ENCODE measurements at places on chromosomes 4 and X.

DNA sequence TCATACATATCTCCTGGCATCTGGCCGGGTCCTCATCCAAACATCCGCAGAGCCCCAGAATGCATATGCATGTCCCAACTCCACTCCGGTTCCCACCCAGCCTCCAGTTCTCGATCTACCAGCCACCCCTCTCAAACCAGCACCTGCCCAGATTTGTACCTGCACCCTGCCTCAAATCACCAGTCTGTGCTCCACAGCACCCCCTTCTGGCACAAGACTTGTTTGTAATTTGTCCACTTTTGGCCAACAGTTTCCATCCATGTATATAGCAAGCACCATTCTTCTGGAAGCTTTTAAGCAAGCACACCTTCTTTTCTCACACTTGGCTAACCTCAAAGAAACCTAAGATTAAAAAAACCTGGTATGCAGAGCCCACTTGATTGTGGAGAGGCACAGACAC lies 644.1 kb downstream of the MID1IP1 start:
- DNase-seq = peak; percentile 42

DNA sequence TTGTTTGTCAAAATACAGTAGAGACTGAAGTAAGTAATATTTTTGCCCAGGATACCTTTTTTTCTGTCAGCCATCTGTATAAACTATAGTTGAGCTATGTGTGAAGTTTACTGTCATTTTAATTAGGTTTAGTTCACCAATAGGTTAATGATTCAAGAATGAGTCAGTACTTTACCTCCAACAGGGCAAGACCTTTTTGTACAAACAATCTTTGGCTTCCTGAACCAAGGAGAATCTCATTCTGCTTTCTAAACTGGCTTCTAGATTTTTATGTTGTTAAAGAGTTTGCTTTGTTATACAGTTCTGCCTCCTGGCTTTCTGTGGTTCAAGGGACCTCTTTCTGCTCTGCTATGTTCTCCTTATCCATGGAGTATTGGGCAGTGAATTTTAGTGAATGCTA lies 412.0 kb upstream of the NR3C2 start:
- no peak for DNase-seq

- DNase-seq = no peak
Measured at GRCh38 chrX:66815227-66815626, 176.3 kb upstream of the EDA2R start.

DNA sequence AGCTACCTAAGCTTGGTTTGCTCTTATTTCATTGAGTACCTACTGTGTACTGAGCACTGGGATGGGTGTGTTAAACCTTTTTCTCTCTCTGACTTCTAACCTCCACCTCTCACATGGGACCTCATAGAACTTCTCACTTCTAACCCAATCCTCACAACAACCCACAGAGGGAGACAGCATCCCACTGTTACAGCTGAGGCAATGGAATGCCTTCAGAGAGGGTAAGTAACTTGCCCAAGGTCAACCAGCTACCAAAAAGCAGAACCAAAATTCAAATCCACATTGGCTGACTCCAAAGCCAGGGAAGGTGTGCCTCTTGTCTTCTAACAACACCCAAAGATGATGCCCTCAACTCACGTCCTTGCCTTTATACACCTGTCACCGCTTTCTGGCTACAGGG lies 5.4 kb downstream of the SEL1L3 start:
- no peak for DNase-seq

GRCh38 chr4:109816082-109816442 lies 500 bp downstream of the GAR1 start:
- DNase-seq = peak; percentile 49

- no peak for DNase-seq
Measured at GRCh38 chrX:69031181-69031580, 134.1 kb downstream of the PJA1 start.

DNA sequence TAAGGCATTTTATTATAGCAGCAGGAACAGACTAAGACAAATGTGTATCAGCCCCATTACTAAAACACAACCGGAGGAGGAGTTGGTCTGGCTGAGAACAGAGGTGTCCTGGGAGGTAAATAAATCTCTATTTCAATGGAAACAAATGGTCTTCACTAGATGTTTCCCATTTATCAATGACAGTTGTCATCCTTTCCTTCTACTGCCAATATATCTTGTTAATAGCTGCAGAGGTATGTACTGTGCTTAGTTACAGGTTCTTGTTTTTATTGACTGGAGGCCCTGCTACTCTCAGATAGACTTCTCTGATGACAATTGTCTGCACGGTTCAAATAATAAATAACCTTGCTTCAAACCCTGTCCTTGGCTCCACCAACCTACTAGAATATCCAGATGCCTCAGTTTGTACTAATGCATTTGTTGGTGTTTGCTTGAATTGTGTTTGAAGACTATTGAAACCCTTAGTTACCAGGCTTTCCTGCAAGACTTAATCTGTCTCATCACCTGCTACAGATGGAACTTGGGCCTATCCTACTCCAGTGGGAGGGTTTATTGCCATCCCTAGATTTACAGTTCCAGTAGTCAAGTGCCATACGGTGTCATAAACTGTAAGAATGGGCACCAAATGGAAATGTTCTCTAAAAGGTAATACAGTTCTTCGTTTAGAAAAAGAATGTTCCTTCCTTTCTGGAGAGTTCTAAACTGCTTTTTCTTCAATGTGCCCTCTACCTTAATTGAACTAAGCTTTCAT lies 29.8 kb upstream of the HPGDS start:
- DNase-seq = no peak

GRCh38 chr4:156815717-156816359 lies 155.8 kb downstream of the PDGFC start:
- DNase-seq = no peak

DNA sequence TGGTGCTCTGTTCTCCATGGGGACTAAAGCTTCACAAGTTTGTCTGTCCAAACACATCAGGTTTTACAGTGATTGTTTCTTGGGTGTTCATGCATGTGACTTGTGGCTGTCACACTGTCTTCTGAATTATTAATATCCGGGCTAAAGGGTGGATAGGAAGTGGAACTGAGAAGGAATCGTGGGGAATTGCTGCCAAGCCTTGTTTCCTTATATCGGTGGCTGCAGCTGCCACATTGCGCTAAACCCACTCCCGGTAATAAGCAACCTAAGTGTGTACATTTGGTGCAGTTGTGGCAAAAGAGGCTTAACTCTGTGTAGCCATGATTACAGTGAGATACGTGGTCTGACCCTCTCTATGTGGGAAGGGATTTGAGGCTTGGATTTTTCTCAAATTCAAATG lies 30.7 kb downstream of the SEPTIN11 start:
- no peak for DNase-seq

Measured in activated naive CD4-positive, alpha-beta T cell treated with anti-CD3 and anti-CD28 coated beads, Interleukin-2, amount 50 U/mL, for 16 hours (primary cell).